ENCODE measurements at places on chromosomes 5 and 9.

DNA sequence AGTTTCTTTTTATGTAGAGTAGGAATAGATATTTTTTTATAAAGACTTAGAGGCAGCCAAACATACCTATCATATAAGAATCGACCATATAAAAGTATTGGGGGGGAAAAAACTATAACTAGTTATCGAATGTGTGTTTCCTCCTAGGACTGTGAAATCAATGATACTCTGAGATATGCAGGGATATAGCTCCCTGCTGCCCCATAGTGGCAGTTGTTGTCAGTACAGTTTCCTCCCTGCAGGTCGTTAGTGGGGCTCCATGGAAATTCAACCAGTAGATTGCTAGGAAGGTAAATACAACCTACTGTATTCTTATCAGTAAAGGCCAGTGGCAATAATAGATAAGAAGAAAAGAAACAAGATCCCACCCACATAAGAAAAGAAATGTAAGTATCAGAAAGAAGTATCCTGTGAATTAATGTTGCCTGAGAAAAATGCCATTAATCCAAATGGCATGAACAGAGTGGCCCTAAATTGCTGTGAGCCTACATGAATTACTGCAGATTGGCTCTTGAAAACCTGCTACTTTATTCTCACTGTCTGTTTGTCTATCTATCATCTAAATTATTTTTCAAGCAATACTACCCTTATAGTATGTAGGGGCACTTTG is 136.9 kb upstream of the FBN2 start:
- DNase-seq: no peak

DNA sequence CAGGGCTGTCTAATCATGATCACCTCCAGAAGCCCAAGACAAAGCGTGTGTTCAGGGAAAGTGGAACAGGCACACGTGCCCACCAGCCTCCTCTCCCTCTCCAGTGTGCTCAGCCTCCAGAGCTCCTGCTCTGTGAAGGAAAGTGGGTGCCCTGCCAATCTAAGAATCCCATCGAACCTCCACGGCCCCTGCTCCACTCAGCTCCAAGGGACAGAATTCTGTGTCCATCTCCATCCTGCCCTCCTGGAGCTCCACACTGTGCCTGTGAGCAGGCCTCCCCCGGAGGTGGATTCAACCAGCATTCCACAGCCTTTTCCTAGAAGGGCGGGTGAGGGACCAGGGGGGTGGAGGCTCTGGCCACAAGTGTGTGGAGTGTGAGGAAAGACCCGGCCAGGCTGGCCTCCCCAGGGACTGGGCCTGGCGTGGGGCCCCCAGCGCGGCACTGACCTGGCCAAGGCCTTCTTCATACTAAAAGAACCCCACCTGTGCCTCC is 6.0 kb downstream of the EEIG1 start:
- no peak for DNase-seq

- DNase-seq: no peak
These were observed 32.5 kb downstream of the S1PR3 start for GRCh38 chr9:89023740-89024139.

GRCh38 chr5:66239034-66239433 is 94.9 kb downstream of the SREK1 start:
- DNase-seq: no peak

DNA sequence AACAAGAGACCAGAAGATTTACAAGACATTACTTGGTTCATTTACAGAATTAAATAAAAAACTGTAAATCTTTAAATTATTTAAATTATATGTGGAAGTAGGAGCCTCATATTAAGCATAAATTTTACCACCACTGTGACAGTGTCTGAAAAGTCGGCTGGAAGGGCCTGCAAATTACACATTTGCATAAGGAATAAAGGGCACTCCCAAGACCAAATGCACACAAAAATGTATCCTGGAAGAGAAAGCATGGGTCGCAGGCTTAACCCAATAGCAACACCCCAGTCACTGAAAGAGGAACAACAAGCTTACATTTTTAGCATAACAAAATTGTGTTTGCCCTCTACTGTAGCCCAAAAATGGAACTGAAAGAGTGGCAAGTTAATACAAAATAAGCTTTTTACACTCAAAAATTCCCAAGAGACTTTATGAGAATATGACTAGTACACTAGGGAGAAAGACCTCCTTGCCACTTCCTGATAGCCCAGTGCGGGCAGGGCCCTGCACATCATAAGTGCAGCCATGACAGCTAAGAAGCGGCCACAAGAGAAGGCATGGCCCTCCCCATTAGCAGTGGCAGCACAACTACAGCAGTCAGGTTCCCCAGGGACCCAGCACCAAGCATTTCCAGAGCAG is 482.0 kb downstream of the DTWD2 start:
- DNase-seq: no peak

- no peak for DNase-seq
These were observed 24.0 kb downstream of the NKD2 start for GRCh38 chr5:1032551-1033027.

GRCh38 chr5:61738446-61738845 is 406.4 kb downstream of the ZSWIM6 start:
- no peak for DNase-seq

Measured in NCI-H2029 (cell line).